ENCODE measurements at places on chromosomes 16 and 17.

- DNase-seq, result no peak
These were observed 121.2 kb downstream of the SNX29 start for GRCh38 chr16:12097523-12098428.

- no peak for DNase-seq
These were observed 606.0 kb upstream of the RBFOX1 start for GRCh38 chr16:6726621-6727020.

DNA sequence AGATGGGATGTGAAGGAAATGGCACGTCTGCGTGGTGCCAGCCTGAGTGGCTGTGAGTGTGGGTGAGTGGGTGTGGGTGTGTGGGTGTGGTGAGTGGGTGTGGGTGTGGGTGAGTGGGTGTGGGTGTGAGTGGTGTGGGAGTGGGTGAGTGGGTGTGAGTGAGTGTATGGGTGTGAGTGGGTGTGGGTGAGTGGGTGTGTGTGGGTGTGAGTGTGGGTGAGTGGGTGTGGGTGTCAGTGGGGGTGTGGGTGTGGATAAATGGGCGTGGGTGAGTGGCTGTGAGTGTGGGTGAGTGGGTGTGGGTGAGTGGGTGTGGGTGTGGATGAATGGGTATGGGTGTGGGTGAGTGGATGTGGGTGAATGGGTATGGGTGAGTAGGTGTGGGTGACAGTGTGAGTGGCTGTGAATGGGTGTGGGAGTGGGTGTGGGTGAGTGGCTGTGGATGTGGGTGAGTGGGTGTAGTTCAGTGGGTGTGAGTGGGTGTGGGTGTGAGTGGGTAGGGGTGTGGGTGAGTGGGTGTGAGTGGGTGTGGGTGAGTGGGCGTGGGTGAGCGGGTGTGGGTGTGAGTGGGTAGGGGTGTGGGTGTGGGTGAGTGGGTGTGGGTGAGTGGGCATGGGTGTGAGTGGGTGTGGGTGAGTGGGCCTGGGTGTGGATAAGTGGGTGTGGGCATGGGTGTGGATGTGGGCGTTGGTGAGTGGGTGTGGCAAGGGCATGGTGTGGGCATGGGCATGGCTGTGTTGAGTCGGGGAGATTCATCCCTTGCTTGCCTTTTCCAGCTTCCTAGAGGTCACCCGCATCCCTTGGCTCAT, 80.8 kb downstream of the ZDHHC7 start:
- no peak for DNase-seq

GRCh38 chr16:70496513-70496912, 26.8 kb downstream of the COG4 start:
- DNase-seq, result no peak

DNA sequence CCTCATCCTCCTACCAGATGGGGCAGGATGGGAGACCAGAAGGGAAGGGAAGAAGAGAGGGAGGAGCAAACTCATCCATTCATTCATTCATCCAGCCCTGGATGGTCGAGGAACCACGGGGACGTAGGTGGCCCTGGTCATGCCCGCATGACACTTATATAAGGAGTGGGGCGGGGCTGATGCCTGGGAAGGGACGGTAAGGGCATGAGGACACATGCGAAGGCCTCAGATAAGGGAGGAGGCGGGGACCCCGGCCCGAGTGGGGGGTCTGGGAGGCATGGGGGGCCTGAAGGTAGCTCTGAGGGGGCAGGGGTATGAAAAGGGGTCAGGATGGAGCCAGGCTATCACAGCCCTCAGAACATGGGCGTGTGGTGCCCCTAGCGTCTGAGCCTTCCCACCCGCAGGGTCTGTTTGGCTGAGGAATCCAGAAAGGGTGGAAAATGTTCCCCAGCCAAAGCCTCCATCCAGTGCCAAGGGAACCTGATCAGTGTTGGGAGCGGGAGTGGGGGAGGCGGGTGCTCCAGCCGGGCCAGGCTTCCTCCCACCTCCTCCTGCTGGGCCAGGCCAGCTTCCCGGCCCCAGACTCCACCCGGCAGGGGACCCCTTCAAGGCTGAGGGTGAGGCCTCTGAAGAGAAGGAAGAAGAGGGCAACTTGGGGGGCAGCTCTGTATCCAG, 17.6 kb upstream of the CD79B start:
- DNase-seq, result no peak

- DNase-seq, result no peak
These were observed at the start of gene NHLRC4 for GRCh38 chr16:566475-567372. Gene NHLRC4 (plus strand): TSS chr16:567005. CDS start chr16:568048, 1,043 bp downstream.

DNA sequence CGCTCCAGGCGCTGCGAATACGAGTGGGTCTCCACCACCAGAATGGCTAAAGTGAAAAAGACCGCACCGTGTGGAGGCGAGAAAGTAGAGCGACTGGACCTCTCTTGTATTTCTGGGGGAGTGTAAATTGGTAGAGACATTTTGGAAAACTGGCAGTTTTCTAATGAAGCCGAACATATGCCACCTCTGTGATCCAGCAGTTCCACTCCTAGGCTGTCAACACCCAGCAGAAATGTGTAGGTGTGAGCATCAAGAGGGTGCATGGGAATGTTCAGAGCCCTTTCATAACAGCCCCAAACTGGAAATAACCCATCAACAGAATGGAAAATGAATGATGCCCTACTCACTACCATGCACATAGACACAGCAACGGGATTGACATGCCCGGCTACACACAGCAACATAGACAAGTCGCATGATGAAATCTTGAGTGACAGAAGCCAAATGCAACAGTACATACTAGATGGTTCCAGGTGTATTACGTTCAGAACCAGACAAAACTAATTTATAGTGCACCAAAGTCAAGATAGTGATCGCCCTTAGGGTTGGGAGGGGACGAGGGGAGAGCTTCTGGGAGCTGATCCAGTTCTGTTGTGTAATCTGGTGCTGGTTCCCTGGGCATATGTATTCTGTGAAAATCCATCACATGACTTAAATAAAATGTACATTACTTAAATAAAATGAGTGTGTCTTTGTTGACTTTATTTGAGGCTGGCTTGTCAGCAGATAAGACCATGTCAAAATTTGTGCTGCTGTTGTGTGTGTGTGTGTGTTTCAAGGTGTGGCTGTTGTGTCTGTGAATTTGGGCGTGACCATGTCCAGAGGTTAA, 877 bp upstream of the BCL7C start:
- DNase-seq, result no peak

DNA sequence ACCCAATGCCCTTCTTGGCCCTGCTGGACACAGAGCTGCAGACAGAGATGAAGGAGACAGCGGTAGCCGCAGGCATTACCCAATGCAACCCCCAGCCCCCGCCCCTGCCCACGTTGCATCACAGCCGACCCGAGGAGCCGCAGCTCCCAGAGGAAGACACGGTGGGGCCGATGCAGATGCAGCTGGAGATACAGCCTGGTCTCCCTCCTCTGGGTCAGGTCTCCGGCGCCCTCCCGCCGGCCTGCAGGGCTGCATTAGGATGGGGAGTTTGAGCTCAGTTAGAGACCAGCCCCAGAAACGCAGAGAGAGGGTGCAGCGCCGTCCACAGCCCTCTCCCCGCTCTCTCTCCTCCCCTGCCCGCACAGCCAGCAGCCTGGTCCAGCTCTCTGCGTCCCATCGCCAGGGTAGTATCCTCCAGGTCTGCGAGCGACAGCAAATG, 19.4 kb upstream of the UBE2I start:
- no peak for DNase-seq

DNA sequence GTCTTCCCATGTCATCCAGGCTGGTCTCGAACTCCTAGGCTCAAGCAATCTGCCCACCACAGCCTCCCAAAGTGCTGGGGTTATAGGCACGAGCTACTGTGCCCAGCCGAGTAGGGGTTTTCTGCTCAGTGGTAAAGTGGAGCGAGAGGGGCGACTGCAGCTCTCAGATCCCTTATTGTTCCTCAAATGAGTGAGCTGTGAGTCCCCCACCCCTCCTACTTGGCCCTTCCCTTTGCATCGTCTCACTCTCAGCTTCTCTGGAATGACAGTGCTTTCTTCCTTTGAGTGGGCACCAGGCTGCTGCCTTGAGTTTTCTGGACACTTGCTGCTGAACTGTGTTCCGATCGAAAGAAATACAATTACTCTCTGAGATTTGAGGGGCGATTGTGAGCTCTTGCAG, 63.5 kb downstream of the MSI2 start:
- no peak for DNase-seq

DNA sequence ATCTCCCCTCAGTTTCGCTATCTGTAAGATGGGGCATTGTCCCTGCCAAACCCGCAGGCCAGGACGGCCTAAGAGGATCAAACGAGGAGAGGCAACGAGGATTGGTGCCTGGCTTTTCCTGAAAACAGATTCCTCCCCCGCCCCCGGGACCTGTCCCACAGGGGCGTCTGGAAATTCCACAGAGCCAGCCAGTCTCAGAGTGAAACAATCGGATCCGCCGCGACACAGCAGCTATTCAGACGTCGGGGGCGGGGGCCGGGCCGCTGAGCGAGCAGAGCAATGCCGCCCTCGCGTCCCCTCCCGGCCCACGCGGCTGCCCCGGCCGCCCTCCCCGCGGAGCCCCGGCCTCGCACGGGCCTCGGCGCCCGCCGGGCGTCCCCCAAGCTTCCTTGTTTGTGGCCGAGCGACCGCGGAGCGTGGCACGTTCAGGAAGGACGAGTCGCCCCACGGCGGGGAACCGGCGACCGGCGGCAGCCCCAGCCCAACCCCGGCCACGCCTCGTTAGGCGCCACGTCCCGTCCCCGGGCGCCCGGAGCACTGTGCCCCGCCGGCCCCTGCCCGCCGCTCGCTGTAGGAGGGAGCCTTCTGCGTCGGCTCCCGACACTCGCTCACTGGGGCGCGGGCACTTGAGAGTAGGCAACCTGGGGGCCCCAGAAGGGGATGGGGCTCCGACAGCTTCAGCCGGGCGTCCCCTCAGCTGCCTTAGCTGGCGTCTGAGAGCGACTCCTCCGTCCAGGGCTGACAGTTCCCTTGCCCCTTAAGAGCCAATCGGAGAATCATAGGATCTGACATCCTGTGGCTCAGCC, 29.6 kb upstream of the PHOSPHO1 start:
- peak; percentile 15 for DNase-seq

DNA sequence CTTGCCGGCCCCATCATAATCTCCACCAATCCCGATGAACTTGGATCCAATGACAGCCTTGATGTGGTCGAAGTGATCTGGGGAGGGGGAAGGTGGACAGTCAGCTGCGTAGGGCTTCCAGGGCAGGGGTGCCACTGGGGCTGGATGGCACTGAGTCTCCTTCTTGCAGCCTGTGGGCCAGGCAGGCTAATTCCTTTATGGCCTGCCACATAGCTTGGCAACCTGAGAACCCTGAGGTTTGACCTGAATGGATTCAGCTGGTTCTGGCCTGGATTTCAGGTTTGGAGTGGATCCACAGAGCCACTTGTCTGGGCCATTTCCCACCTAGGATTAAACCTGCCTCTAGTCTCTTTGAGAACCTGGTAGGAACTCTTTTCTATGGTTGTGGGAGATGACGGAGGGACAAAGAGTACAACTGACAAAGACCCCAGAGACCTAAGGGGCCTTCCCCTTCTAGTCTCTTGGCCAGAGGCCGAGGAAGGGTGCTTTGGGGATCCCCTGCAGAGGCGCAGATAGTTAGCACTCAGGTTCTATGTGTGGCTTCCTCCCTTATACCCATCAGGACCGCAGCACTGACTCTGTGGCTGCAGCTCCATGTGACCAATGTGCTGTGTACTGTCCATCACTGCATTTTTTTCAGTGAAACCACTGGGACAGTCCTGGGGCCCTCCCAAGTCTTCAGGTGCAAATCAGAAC, 9.2 kb upstream of the DPEP3 start:
- DNase-seq, result no peak

GRCh38 chr16:57720142-57720575, 15.4 kb upstream of the KATNB1 start:
- no peak for DNase-seq

GRCh38 chr16:3129137-3130131, 5.4 kb upstream of the ZNF213 start:
- no peak for DNase-seq

GRCh38 chr17:56305007-56305406, 151.7 kb downstream of the ANKFN1 start:
- DNase-seq, result no peak

DNA sequence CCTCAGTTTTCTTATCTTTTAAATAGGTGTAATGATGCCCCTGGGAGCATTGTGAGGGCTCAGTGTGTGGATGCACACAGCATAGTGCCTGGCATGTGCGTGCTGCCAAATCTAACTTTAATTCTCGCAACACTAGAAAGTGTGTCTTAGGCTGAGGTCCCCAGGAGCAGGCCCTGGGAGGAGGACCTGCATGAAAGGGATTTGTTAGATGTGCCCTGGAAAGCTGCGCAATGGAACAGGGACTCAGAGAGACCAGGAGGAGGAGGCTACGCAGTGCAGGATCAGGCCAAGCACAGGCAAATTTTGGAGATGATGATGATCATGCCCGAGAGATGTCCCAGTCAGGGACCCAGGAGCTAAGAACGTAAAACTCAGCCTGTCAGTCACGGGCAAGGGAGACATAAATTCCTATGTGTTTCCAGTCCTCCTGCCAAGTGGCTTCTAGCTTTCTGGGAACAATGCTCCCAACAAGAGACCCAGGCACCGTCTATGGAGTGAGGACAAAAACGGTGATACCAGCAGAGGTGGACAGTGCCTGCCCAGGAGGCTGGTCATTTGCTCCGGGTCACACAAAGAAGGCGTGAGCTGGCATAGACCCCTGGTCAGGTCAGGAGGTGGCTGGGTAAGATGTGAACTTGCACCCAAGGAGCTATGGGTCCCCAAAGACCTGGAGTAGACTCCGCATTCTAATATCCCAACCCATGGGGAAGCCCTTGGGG, 352.2 kb upstream of the TNRC6C start:
- no peak for DNase-seq

GRCh38 chr17:62950067-62950466, 16.0 kb upstream of the TANC2 start:
- DNase-seq, result peak; percentile 77

- no peak for DNase-seq
These were observed 725 bp downstream of the KRTAP16-1 start for GRCh38 chr17:41308251-41308917.
